ENCODE measurements at places on chromosomes 13 and 19.

DNA sequence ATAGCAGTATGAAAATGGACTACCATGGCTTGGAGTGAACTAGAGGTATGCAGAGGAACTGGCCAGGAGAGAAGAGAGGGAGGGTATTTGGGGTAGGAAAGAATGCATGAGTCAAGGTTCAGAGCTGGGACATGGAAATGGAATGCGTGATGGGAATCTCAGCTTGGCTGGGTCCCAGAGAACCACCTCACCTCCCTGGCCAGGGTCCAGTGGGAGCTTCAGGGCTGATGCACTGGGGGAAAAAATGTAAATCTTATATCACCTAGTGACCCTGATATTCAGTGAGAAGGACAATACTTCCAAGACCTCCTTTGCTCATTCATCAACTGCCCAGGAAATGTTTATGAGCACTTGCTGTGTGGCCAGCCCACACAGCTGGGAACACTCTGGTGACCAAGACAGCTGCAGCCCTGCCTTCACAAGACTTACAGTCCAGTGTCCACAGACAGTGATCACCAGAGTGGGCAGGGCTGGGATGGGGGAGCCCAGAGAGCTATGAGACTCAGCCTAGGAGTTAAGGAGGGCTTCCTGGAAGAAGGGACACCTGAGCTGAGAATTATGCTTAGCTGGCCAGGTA lies 12.8 kb downstream of the IGSF23 start:
- DNase-seq = no peak

DNA sequence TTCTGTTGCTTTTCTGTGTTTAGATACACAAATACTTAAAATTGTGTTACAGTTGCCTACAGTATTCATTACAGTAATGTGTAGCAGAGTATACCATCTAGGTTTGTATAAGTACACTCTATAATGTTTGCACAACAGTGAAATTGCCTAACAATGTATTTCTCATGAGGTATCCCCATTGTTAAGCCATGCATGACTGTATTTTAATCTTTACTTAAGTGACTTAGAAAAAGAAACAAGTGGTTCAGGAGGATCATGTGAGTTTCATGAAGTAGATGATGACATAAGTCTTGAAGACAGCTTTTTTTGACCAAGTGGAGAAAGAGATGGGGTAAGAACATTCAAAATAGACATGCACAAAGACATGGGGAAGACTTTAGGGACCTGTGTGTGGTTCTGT lies 8.4 kb upstream of the KCTD4 start:
- DNase-seq = no peak

DNA sequence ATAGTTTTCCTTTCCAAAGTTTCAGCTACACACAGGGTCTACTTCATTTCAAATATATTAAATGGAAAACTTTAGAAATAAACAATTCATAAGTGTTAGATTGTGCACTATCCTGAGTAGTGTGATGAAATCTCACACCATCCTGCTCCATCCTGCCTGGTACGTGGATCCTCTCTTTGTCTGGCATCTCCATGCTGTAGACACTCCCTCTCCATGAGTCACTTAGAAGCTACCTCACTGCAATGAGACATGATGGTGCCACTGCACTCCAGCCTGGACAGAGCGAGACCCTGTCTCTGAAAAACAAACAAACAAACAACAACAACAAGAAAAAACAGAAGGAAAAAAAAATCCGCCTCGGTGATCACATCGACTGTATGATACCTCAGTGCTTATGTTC lies 191.8 kb downstream of the PCCA start:
- DNase-seq = no peak

- DNase-seq = no peak
These were observed at the start of gene CEACAM7 for GRCh38 chr19:41688098-41688497. Gene CEACAM7 (minus strand): TSS chr19:41688270. CDS start chr19:41688165, 105 bp downstream.

- DNase-seq = no peak
These were observed 786.2 kb downstream of the PCDH9 start for GRCh38 chr13:66443926-66444325.

GRCh38 chr19:3995607-3996006 lies 10.3 kb upstream of the EEF2 start:
- no peak for DNase-seq

DNA sequence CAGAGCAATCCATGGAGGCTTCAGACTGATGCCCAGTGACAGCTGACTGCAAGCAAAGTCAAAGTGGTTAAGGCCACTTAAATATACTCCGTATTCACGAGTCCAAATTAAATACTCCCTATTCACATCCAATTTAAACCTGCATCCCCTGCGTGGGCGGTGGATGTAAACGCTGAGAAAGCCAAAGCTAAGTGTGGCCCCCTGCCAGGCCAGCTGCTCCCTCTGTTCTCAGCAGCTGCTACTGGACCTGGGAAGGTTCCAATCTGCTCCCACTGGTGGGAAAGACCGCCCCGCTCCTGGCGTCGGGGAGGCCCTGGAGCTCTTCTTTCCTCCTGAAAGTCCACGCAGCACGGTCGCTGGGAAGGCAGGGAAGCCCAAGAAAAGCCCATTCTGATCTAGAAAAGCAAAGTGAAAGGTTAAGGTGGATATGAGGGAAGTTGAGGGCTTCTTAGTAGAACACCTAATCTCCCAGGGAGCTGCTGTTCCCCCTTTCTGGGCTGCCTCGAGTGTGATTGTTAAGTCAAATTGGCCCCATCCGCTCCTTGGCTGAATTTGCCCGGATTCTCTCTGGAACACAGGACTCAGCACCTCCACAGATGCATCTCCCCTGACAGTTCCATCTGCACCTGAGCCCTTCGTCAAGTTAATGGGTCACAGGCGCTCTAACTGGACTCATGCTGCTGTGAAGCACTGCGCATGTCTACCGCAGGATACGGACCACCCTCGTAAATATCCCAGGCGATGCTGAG lies 205.5 kb downstream of the USP12 start:
- DNase-seq = no peak

DNA sequence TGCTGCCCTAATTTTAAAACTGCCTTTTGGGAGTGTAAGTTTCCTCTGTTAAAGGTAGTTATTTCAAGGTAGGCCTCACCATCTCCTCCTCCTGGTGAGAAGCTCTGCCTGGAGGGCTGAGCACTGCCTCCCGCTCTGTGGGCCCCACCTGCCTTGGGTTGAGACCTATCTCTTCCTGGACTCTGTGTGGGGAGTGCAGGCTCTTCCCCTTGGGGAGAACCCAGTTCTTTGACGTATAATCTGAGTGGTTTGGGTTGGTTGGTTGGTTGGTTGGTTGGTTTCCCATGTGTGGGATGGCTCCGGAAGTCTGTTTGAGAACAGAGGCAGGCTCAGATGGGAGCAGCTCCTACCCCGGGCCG lies 39.1 kb downstream of the ACTN4 start:
- no peak for DNase-seq

DNA sequence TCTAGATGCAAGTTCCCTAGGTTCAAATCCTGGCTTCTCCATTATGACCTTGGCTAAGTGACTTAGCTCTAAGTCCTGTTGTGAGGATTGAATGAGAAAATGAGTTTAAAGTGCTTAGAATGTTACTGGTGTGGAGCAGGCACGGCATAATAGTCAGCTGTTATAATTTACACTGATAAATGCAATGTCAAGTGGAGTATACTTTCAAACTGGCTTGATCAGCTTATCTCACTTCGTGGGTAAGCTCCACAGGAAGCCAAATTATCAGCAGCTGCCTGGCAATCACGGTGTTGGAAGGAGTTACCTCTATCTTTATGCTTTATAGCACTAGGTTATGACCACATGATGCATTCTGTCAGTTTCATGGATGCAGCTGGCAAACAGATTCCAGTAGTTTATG lies 272.8 kb downstream of the OLFM4 start:
- DNase-seq = no peak

DNA sequence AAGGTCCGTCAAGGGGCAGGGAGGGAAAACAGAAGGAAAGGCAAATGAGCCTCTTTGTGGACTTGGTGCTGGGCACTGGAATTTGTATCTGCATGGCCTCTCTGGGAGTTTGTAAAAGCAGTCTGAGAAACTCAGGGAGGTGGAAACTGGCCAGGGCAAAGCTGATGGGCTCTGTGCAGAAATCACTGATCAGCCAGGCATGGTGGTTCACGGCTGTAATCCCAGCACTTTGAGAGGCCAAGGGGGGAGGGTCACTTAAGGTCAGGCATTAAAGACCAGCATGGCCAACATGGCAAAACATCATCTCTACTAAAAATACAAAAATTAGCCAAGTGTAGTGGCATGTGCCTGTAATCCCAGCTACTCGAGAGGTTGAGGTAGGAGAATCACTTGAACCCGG lies 369.9 kb upstream of the ZNF507 start:
- DNase-seq = no peak

DNA sequence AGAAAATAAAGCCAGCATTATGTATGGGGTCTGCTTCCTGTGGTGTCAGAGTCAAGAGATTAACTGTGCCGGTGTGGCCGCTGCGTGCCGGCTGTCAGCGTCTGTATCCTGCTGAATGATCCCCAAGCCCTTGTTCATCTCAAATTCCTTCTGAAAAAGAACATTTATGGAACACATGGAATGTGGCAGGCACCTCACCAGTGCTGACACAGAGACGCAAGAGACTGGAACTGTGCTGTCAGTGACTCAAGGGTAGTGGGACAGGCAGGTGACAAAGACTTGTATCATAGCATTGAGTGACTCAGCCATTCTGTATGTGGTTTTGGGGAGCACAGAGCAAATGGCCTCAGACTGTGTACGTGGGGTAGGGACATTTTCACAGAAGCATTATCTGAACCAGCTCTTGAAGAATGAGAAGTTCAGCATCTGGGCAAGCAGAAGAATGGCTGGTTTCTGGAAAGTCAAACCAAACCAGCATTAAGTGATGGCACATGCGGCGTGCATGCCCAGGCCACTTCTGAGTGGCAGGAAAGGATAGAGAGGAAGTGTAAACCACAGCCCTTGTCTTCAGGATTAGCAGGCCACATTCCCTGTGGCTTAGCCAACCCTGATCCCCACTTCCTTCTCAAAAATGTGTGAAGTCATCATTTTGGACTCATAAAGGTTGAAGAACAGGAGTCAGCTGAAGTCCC lies 54.0 kb upstream of the IRS2 start:
- DNase-seq = no peak

DNA sequence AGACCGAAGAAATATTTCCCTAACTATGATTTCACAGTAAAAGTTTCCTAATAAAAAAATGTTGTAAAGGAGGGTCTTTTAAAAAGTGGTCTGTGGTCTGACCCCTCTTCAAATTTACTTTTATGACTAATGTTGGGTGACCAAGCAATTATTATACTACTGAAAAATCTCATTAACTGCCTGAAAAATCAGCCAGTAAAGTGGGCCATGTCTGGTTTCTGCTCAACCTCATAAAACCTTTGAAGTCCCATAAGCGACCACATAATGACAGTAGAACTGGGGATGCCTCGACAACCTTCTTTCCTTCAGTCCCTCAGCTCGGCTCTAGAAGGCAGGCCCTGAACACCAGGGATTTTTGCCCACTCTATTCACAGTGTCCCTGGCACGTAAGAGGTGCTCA lies 434.3 kb downstream of the EFNB2 start:
- no peak for DNase-seq

DNA sequence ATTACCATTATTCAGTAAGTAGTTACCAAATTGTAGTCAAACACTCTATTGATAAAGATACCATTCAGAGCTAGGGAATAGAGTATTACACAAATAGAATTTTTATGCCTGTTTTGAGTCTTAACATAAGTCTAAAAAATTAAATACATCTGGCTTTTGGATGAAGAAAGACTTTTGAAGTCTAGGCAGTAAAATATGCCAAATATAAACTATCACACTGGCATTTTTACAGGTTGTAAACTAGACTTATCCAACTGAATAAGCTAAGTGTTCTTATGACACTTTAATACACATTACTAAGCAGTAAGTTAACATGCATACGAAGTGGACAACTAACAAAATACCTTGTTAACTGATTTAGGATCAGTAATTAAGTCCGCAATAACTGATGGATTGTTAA lies 108.9 kb downstream of the MAB21L1 start:
- DNase-seq = no peak

GRCh38 chr13:90246687-90247345 lies 1100.7 kb upstream of the MIR17HG start:
- DNase-seq = no peak

DNA sequence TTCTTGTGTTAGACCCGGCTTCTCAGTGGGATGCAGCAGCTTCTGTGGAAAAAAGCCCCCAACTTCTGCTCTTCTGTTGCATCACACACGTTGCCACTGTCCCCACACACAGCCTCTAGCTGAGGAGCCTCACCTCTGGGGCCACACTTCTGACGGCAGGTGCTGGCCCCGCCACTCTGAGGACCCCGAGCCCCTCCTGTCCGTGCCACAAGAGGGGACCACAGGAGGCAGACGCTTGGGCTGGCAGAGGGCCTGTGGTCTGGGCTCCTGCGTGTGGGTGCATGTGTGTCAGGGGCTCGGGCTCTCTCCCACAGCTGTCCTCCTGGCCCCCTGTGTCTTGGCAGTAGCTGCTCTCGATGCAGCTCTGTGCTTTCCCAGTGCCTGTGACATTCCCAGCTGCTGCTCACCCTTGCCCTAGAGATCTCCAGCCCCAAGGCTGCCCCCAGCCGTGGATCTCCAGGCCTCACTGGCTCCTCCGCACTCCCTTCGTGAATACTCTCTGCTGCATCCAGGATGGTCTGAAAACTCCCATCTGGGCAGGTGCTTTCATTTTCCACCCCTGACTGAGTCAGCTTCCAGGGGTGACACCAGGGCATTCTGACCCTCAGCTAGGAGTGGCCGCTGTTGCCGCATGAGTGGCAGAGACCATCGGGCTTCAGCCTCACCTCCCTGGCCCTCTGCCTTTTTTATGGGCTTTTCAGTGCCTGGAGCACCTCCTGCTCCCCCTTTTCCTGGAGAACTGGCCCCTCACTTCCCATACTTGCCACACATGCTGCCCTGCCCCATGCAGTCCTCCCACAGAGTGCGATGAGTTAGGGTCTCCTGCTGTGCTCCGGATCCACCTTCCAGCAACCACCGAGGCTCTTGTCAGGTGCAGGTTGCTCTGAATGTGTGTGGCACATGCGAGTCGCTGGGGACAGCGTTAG lies 13.7 kb downstream of the MAU2 start:
- no peak for DNase-seq

DNA sequence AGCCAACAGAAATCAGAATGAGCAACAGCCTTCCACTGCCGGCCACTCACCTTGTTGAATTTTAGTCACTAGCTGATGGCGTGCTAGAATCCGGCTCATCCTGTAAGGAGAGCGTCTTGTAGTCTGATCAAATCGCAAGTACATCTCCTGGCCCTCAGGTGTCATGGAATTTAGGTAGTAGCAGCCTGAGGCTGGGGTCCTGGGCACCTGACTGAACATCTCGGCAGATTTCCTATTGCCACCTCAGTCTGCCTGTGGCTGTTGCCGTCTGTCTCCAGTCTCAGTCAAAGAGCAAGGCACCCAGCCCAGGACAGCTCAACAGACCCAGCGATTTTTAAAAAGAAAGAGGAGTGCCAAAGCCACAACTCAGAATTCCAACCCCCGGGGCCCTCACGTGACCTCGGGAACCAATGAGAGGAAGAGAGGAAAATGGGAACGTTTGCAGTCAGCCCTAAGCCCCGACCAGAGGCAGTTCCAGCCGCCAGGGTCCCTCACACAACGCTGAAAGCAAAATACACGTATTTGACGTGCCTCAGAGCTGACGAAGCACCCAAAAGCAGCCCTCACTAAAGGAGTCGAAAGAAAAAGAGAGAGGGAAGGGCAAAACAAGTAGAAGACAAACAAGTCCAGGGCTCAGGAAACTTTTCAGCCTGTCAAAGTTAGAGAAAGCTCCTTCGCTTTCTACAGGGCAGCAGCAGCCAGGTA lies at the start of gene STARD13:
STARD13 (minus strand) TSS at position 336 of the 705 bp plus-strand sequence; CDS start at position 219, 117 bp downstream.
- no peak for DNase-seq
